Astrocyte of the hippocampus (primary cell): ENCODE measurements at places on chromosomes 7 and 10.

DNA sequence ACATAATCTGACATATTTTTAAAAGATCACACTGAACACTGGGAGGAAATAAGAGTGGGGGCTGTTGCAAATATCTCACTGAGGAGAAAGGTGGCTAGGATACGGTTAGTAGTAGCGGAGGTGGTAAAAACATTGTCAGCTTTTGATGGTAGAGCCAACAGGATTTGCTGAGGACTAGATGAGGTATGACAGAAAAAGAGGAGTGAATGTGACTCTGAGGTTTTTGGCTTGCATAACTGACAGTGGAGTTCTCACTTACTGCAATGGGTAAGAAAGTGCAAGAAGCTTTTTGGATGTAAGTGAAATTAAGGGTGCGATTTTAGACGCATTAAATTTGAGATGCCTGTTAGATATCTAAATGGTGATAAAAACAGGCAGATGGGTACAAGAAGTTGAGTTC is 102.0 kb upstream of the MBL2 start:
- DNase-seq: no peak

- DNase-seq: no peak
These were observed 65.6 kb downstream of the PTPRZ1 start for GRCh38 chr7:121938429-121938996.

GRCh38 chr7:149423449-149424110 is 37.3 kb downstream of the ZNF777 start:
- peak; percentile 13 for DNase-seq

- DNase-seq: no peak
These were observed 65.1 kb downstream of the AMZ1 start for GRCh38 chr7:2753148-2753547.

GRCh38 chr7:98439484-98439883 is 38.6 kb upstream of the BAIAP2L1 start:
- no peak for DNase-seq

GRCh38 chr7:135553346-135553745 is 4.4 kb upstream of the NUP205 start:
- no peak for DNase-seq

DNA sequence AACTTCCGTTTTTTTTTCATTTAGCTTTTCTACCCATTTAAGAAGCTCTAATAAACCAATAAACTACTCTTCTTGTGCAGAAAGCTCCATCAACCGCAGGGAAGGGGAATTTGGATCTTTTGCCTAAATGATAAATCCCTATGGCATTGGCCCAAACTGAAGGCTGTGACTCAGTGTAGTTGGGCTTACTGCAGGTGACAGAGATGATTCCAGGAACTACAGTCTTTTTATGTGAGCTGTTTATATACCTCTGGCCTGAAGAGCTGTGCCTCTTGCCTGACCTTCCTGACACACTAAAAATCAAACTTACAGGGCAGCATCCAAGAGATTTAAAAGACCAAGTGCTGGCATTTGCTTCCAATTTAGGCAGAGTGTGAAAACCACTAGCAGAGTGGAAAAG is 25.2 kb downstream of the ABCB1 start:
- DNase-seq: peak; percentile 33

DNA sequence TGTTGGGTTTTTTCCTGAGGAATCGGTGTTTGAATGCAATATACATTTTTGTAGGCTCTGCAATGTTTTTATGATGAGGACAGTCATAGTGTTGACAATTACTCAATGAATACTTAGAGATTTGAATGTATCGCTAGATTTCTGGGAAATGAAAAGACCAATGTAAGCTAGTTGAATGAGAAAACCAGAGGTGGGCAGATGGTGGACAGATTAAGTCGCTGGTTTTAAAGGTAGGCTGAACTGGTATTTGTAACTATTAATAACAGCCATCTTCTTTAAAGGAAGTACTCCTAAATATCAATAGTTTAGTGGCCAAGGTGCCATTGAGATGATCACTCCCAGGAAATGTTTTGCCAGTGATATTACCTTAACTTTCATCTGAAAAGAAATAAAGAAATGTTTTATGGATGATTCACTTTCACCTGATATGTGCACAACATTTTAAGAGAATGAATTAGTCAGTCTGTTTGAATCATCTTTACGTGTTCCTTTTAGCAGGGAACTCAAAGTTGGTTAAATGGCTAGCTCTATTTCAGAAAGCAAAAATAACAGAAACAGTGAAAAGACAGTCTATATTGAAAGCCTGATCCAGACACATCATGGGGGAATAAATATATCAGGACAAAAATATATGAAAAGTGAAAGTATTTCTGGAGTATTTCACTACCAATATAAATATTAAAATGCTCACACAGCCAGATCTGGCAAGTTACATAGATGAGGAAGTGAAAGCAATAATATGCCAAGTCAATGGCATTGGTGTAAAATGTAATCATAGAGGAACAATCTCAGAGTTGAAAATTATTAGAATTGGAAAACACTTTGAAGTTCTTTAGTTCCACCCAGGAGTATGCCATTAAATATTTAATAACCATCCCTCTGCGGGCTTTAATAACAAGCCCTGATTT is 20.7 kb downstream of the MET start:
- no peak for DNase-seq

GRCh38 chr10:109894516-109894915 is 28.8 kb downstream of the XPNPEP1 start:
- DNase-seq: peak; percentile 81

DNA sequence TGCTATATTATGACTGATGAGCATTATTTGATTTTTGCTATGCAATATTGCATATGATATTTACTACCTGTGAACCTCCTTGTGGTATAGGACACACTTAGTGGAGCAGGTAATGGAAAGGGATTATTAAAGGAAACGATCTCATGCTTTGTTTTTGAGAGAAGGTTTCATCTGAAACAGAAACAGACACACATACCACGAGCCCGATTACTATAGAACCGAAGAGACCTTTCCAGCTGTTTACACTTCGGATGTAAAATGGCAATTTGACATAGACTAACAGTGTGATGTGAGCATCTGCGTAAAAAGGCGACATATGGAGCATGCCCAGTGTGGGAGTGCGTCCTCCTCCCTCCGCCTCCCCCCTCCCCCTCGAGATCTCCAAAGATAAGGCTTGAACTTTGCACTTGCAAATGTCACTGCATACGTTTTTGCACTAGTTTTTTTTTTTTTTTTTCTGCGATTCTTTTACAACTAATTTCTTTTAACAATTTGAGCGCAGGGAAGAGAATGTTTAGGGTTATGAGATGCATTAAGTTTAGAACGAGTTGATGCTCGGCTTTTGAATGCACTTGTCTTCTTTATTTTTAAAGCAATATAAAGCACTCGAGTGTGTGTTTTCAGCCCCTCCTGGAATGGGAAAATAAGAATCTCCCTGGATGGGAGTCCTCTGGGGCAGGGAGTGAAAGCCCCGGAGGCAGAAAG is 251.0 kb downstream of the NSUN6 start:
- DNase-seq: peak; percentile 35

GRCh38 chr7:100353685-100354330 is 4.1 kb upstream of the PILRB start:
- no peak for DNase-seq

GRCh38 chr10:126565441-126565840 is 105.1 kb downstream of the C10orf90 start:
- peak; percentile 76 for DNase-seq

GRCh38 chr7:94174956-94175355 is 170.8 kb upstream of the BET1 start:
- no peak for DNase-seq

- DNase-seq: no peak
These were observed 66.3 kb downstream of the ARHGAP22 start for GRCh38 chr10:48538611-48539010.

DNA sequence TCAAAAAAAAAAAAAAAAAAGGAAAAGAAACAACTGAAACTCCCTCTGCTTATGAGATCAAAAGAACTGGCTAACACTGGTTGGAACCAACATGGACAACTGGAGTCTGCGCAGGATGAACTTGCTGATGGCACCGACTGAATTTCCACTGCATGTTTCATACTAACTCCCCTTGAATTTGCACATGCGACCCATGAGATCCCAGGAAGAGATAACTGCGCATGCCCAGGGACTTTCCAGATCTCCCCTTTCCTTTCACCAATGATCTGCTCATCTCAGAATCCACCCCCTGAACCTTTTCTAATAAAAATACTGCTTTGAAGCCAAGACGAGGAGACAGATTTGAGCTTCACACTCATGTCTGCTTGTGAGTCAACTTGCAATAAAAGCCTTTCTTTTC is 20.7 kb downstream of the LBX1 start:
- DNase-seq: no peak

DNA sequence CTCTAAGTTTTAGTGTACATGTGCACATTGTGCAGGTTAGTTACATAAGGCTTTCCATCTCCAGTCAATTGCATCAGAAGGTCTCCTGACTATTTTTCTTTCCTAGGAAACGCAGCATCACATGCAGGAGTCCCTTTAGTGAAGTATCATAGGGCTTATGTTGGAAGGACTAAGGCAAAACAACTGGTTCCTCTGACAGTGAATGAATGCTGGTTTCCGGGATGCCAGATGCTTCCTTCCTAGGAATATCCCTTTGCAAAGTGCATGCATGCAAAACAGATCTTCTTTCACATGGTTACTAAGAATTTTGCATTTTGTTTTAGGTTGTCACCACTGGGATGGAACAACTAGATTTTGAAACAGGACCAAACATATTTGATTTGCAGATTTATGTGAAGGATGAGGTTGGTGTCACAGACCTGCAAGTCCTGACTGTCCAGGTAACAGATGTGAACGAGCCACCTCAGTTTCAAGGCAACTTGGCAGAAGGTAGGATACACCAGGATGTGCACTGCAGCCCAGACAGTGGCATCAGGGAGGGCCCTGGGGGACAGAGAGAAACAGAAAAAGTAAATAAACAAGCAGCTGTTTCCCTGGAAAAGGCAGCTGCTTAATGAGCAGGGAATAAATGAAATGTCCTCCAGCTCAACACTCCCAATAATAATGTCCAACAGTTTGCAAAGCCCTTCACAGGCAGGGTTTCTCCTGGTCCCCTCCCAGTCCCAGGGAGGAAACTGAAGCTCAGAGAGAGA is 17.8 kb downstream of the CDHR3 start:
- no peak for DNase-seq

GRCh38 chr7:26006426-26006825 is 145.6 kb upstream of the NFE2L3 start:
- DNase-seq: no peak

GRCh38 chr7:136000288-136000913 is 23.2 kb upstream of the MTPN start:
- DNase-seq: no peak

DNA sequence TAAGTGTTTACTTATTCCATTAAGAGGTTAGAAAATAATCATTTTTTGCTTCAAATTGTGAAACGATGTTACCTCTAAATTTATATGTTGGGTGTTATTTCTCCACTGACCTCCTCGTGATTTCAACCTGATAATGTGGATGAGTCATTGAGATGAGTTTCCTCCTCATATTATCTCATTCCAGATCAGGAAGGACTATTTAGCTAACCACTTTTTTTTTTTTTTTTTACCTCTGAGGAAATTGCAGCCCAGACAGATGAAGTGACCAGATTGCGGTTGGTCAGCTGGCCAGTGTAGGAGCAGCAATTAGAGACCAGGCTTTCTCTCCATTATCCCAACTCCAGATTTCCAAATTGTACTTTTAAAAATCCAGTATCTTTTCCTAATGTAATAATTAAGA is 248.7 kb downstream of the FZD1 start:
- no peak for DNase-seq

DNA sequence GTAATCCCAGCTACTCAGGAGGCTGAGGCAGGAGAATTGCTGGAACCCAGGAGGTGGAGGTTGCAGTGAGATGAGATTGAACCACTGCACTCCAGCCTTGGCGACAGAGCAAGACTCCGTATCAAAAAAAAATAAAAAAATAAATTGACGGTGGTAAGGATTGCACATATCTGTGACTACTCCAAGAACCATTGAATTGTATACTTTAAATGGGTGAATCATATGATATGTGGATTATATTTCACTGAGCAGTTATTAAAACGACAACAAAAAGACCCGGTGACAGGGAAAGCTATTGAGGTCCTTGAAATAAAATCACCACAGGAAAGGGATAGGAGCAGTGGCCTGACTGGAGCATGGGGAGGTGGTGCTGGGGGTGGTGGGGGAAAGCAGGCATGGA is 31.2 kb upstream of the COMTD1 start:
- no peak for DNase-seq

GRCh38 chr7:44313621-44314031 is 11.8 kb downstream of the CAMK2B start:
- no peak for DNase-seq

DNA sequence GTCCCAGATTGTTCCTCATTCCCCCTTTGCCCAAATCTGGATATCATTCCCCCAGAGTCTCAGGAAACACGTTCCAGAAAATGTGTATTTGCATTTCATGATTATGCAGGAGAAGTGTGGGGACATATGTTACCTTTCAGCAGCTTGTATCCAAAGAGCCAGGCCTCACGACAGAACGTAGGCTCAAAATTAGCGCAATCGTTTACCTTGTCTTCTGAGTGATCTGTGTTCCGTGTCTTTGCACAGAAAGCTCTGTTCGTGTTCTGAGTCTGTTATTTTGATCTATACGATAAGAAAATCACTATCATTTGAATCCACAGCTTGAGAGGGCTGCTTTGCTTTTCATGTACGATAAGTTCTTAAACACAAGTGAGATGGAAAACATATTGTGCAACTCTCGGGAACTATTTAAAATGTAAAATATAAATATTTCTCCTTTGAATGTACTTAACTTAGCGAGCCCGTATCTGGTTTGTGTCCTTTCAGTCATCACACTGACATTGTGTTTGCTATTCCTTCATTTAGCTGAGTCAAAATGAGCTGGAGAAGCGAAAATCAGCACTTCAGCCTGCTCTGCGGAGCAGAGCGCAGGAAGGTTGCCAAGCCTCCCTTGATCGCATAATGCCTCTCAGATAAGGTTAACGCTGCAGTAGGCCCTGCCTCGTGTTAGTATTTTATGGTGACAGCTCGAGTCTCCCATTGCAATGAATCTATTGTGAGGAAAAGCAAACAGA is 80.2 kb upstream of the CACNB2 start:
- peak; percentile 28 for DNase-seq

DNA sequence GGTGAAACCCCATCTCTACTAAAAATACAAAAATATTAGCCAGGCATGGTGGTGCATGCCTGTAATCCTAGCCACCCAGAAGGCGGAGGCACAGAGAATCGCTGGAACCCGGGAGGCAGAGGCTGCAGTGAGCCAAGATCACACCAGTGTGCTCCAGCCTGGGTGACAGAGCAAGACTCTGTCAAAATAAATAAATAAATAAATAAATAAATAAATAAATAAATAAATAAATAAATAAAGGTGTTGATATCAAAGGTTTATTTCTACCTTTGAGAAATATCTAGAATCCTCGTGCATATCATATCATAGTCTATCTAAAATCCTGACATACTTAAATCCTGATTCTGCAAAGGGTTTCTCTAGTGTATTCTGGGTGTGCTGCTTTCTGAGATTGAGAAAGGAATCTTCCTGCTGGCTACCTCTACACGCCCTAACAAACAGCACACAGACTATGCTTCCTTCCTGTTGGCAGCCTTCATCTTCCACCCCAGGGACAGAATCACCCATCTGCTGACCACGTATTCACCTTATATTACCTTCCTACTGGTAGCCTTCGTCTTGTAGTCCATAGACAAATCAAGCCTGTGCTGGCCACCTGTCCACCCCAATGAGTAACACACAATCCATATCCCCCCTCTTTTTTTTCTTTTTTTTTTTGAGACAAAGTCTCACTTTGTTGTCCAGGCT is 8.7 kb downstream of the ABLIM1 start:
- no peak for DNase-seq
